ENCODE measurements at places on chromosomes 2 and 18.

GRCh38 chr18:63799189-63799588, 24.0 kb downstream of the SERPINB7 start:
- DNase-seq: no peak

DNA sequence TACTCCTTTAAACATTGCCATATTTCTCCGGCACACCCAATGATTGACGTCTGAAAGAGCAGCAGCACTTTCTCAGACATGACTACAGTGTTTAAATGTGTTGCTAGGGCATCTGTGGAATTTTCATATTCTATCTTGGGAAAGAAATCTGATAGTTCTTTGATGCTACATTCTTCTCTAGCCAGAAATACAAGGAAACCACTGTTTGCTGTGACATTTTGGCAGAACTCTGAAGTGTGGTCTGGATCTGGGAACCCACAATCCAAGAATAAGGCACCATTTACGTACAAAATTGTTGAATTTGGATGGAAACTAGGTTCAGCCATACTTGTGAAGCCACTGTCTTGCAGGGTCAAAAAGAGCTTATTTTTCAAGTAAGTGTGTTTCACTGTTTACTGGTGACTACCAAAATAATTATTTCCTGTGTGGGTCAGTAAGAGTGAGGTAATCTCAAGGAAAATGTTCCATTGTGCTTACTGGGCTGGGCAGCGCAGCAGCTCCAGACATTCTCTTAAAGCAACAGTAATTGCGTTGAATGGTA, 21.3 kb upstream of the CD28 start:
- no peak for DNase-seq

- no peak for DNase-seq
Measured at GRCh38 chr2:88628571-88628939, 1.3 kb upstream of the EIF2AK3 start.

- DNase-seq: no peak
Measured at GRCh38 chr2:142716463-142717242, 160.8 kb upstream of the KYNU start.

GRCh38 chr2:37615804-37616676, 55.4 kb downstream of the CDC42EP3 start:
- no peak for DNase-seq

DNA sequence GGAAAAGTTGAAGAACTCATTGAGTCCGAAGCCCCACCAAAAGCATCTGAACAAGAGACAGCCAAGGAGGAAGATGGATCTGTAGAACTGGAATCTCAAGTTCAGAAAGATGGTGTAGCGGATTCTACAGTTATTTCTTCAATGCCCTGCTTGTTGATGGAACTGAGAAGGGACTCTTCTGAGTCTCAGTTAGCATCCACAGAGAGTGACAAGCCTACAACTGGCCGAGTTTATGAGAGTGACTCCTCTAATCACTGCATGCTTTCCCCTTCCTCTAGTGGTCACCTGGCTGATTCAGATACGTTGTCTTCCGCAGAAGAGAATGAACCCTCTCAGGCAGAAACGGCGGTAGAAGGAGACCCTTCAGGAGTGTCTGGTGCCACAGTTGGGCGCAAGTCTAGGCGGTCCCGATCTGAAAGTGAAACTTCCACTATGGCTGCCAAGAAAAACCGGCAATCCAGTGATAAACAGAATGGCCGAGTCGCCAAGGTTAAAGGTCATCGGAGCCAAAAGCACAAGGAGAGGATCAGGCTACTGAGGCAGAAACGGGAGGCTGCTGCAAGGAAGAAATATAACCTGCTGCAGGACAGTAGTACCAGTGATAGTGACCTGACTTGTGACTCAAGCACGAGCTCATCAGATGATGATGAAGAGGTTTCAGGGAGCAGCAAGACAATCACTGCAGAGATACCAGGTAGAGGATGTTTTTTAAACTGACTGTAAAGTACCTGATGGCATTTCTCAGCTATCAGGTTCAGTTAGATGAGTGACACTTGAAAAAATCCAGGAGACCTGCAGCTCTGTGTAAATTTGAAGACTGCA, 111.9 kb downstream of the HAUS1 start:
- no peak for DNase-seq

DNA sequence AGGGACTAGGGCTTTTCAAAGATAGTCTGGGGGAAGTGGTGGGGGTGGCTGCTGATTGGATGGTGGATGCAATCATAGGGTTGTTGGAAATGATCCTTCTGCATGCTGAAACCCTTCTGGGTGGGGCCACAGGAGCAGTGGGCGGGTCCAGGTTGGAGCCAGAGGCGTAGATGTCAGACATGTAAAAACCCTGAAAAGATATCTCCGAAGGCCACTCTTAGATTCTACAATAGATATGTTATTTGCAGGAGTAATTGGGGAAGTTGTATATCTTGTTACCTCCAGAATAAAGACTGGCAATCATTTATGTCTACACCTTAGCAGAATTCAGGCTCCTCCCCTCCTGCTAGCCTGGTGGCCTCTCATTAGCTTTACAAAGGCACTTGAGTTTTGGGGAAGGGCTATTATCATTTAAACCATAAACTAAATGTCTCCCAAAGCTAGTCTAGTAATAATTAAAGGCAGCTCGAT, 8.2 kb upstream of the FAM98A start:
- no peak for DNase-seq

- DNase-seq: no peak
Measured at GRCh38 chr18:11308499-11308898, 159.1 kb upstream of the PIEZO2 start.

- no peak for DNase-seq
Measured at GRCh38 chr2:32484937-32485336, 128.1 kb downstream of the BIRC6 start.

- no peak for DNase-seq
Measured at GRCh38 chr2:37550190-37550589, 121.3 kb downstream of the CDC42EP3 start.

DNA sequence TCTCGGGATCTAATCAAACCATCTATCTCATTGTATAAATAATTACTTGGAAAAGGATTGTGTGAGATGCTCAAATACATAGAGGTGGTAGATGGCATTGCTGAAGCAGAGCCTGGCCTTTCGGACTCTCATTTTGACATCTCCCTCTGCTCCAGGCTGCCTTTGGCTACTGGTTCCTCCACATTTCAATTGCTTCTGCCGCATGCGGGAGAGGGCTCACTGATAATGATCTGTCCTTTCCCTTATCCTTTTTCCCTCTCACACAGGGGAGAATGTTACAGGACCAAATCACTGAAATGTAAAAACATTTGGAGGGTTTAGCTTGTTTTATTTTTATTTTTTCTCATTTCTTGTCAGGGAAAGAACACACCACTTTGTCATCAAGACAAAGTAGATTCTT, 380.6 kb upstream of the UBE2E3 start:
- no peak for DNase-seq

GRCh38 chr18:37309059-37309458, 256.5 kb downstream of the CELF4 start:
- DNase-seq: no peak

Data from occipital lobe (tissue), 3 donors.